CD4-positive, alpha-beta T cell treated with Interleukin-10 for 1 hour (primary cell): ENCODE measurements at places on chromosomes 5 and 9.

- no peak for DNase-seq
Observed at GRCh38 chr9:73979894-73980264, 517.3 kb upstream of the RORB start.

- DNase-seq, result no peak
Observed at GRCh38 chr9:37412431-37413151, 9.9 kb upstream of the GRHPR start.

DNA sequence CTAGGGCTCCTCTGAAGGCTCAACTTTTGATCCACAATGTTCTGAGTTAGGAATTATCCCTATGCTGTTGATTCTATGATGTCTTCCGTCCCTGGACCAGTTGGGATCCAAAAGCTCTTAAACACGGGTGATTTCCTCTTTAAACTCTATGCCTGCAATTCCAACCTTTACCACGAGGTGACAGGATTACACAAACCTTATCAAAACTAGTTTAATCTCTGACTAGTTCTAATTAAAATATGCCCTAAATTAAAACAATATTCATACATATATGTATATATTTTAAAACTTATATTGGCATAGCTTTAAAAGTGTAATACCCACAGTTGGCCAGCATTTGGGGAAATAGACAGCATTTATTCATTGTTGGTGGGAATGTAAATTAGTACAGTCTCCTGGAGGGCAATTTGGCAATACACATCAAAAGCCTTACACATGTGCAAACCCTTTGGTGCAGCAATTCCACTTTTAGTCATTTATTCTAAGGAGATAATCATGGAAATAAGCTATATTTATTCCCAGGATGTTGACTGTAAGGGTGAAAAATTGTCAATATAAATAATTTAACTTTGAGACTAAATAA lies 51.6 kb upstream of the PHYKPL start:
- DNase-seq, result peak; percentile 3

GRCh38 chr9:125513668-125514413 lies 193.2 kb downstream of the MAPKAP1 start:
- DNase-seq, result peak; percentile 9

DNA sequence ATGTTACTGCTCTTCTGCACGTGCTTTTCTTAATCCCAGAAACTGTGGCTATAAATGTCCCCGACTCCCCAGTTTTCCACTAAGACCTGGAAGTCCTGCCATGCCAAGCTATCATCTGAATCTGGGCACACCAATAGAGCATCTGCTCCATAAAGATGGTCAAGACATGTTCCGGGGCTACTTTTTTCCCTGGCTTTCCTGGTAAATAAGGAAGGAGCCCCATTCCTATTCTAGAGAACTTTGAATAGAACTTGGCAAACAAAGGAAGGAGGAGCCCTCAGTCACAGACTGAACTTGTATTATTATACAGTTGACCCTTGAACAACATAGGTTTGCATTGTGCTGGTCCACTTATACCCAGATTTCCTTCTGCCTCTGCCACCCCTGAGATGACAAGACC lies 182.9 kb downstream of the CCDC192 start:
- no peak for DNase-seq

GRCh38 chr5:4716781-4717180 lies 423.3 kb upstream of the ADAMTS16 start:
- DNase-seq, result no peak
